ENCODE measurements at places on chromosomes 1 and 21.

- no peak for DNase-seq
Observed at GRCh38 chr1:2554621-2555387, 1.4 kb upstream of the TNFRSF14 start.

- no peak for DNase-seq
Observed at GRCh38 chr1:226455843-226456242, 48.0 kb upstream of the PARP1 start.

GRCh38 chr21:34113842-34114241 is 40.5 kb downstream of the MRPS6 start:
- no peak for DNase-seq

DNA sequence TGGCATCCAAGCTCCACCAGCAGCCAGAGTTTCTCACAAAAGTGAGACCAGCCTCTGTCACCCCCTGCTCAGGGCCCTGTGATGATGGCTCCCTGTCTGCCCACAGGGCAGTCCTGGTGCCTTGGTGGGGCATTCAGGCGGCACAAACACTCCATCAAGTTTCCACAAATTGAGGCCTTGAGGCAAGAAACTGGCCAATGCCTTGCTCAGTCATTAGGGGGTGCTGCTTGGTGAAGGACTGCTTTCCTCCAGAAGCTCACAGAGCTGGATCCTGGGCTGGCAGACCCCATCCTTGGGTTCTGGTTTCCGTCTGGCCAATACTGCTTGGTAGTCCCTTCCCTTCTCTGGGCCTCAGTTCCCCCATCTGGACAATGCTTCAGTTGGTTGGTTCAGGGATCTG is 12.5 kb upstream of the AHDC1 start:
- DNase-seq, result no peak

- no peak for DNase-seq
Observed at GRCh38 chr1:8563944-8564537, 246.1 kb downstream of the SLC45A1 start.

DNA sequence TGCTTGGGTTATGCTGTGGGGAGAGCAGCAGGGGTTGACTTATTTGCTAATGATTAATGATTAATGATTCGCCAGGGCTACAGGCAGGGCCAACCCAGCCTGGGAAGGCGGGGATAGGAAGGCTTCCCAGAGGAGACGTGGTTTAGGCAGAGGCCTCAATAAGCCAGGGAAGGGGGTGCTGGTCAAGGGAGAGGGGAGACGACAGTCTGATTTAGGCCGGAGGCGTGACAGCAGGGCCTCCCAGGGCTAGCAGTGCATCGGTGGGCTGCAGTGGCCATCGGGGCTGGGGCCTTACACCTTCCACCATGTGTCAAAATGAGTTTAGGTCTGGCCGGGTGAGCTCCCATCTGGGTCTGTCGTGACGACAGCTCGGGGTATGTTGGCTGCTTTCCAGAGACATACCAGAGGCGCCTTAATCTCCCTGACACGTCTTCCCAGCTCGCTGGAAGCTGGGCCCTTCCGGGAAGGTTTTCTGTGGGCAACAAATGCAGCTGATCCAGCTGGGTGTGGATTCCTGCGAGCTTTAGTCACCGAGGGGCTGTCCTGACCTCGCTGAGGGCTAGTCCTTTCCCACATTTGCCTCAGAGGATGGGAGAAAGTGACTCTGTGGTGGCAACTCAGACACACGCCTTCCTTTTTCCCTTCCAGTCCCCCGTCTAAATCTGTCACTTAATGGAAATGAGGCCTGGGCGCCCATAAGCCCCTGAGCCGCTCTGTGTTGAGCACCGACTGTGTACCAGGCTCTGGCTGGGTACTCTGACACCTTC is 3.7 kb upstream of the SLC1A7 start:
- no peak for DNase-seq

GRCh38 chr1:25863486-25864262 is 4.4 kb upstream of the AUNIP start:
- no peak for DNase-seq

DNA sequence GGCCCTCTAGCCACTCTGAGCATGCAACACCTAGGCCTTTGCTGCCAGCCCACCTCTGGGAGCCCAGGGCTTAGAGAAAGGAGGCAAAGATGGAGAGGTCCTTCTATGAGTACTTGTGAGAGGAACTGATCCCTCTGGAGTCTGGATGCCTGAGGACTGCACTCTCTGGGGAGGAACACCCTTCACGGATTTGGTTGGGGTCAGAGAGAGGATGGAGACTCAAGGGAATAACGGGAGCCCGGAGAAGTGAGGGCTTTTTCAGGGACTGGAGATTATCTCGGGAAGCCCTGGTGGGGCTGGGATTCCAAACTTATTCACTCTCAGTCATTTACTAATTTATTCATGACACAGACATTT is 413 bp upstream of the C1orf232 start:
- DNase-seq, result no peak

GRCh38 chr1:215400741-215401140 is 166.4 kb upstream of the KCTD3 start:
- DNase-seq, result no peak

DNA sequence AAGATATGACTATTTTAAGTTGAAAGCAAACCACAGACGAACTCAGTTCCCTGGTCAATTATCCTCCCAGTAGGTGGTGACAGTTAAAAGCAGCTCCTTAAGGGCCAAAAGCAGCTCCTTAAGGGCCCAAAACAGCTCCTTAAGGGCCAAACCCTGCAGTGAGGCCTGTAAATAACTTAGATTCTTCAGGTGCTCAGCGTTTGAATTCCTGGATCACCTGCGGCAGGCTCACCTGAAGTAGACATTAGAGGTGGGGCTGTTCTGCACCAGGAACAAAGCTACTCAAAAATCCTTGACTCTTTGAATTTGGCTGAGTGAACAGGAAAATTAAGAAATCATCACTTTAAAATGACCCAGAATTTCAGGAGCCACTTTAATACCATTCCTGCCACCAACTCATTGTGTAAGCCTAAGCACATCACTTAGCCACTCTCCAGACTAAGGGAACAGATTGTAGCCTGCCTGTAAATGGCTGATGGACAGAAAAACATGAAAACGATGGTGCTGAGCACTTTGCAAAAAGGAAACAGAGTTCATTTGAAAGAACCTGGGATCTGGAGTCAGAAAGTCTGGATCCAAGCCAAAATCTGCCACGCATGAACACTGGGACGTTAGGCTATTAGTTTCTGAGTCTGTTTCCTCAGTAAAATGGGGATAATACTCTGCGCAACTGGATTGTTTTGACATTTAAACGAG is 126.9 kb downstream of the LRIG2 start:
- DNase-seq, result no peak

- no peak for DNase-seq
Observed at GRCh38 chr21:30628109-30628508, 6.9 kb upstream of the KRTAP20-2 start.

- DNase-seq, result no peak
Observed at GRCh38 chr1:179337288-179337687, 28.5 kb upstream of the AXDND1 start.

DNA sequence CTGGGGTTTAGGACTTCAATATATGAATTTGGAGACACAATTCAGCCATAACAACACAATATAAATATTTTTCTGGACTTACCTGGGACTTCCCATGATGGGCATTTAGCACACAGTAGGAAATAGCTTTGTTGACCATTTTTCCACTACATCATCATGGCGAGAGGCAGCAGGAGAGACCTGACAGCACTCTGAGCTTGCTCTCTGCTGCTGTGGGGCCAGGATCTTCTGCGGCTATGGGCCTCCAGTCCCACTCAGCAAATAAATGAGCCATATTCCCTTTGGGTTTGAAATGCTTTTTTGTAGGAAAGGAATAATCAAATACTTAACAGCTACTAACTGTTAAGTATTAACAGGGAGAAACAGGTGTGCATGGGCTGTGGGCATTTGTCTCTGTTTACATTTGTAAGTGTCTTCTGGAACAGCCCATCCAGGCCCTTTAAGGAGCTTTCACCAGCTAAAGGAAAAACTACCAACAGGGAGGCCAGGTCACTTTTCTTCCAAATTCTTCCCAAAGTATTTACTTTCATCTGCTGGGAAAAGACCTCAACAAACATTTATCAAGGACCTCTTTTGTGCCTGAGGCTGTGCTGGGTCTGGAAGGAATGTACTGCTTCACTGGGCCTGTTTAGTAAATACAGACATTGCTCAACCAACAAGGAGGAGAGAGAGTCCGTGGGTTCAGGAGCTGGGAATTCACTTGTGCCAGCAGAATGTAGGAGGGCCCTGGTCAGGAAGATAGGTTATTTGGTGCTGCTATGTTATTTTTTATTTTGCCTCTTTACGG is 133.2 kb downstream of the LRIG2 start:
- DNase-seq, result no peak

DNA sequence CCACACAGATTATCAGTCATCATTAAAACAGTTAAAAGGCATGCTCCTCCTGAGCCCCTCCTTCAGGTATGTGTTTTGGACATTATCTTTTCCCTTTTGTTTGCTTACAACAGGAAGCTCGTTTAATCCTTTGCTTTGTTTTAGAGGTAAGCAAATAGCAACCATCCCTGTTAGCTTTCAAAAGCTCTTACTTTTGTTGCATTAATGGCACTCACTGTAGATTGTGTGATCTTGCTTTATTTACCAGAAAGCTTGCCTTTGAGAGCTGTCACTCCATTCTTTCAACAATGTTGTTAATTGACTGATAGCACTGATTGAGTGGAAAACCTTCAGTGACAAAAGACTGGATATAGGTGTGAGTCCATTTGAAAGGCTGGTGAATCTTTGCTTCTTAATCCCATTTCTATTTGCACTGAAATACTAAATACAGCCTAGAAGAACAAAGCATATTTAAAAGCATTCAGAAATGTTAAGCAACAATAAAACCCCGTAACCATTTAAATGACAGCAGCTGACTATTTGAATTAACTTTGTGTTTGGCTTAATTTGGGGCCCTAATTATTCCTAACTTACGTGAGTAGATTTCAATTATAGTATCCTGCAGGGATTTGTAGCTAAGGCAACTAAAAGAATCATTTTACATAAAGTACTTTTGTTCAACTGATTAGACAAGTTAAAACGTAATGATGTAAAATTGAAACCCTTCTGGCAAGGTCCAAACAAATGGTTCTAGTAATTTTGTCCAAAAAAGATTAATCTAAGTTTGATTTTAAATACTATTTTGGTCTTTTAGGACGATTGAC is 48.3 kb downstream of the ADGRL2 start:
- peak; percentile 97 for DNase-seq

- no peak for DNase-seq
Observed at GRCh38 chr1:89302697-89303332, 30.2 kb upstream of the GBP5 start.

- no peak for DNase-seq
Observed at GRCh38 chr1:92784021-92784638, 778 bp downstream of the EVI5 start.

- no peak for DNase-seq
Observed at GRCh38 chr1:151549199-151549598, 9.1 kb downstream of the TUFT1 start.

DNA sequence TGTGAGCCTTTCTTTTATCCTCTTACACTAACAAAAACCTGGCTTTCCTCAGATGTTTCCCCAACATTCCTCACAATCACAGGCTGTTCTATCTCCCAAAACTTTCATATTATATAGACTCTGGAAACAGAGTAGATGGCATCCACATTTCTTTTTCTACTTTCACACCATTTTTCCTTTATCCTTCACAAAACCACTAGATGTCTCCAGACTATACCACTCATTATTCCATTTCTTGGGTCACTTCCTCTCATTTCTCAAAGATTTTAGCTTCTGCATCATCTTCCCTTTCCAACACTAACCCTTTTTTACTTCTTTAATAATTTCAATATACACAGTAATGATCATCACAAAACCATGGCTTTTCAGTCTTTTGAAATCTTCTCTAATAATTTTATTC is 286.0 kb upstream of the DEPDC1 start:
- no peak for DNase-seq

- no peak for DNase-seq
Observed at GRCh38 chr21:44614161-44614631, 2.3 kb downstream of the KRTAP10-8 start.

- DNase-seq, result no peak
Observed at GRCh38 chr1:175947771-175948170, 204.4 kb upstream of the TNR start.

GRCh38 chr21:40235528-40235927 is 368.3 kb downstream of the PCP4 start:
- DNase-seq, result peak; percentile 35

- peak; percentile 78 for DNase-seq
Observed at GRCh38 chr1:95685081-95685480, 451.1 kb downstream of the RWDD3 start.

DNA sequence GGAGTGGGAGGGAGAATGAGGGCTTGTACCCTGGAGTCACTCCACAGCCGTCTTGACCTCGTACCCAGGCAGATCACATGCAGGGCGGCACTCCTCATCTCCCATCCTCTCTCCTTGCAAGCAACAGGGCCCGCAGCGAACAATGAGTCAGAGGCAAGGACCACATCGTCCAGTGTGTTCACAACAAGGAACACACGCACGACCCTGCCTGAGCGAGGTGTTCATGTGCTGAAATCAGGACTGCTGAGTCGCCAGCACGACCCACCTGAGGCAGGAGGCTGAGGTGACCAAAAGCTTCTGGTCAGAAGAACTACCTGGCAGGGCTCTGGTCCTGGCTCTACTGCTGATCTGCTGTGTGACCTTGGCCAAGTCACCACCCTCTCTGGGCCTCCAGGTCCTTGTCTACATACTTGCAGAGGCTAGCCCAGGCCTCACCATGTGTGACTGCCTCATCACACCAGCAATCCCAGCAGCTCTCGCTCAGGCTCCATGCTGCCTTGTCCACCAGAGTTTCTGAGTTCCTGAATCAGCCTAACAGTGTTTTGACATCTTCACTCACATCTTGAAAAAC is 78.0 kb downstream of the SSBP3 start:
- no peak for DNase-seq

GRCh38 chr1:79497193-79497773 is 490.8 kb upstream of the ADGRL4 start:
- DNase-seq, result peak; percentile 9

GRCh38 chr1:185789501-185790193 is 55.5 kb downstream of the HMCN1 start:
- no peak for DNase-seq

DNA sequence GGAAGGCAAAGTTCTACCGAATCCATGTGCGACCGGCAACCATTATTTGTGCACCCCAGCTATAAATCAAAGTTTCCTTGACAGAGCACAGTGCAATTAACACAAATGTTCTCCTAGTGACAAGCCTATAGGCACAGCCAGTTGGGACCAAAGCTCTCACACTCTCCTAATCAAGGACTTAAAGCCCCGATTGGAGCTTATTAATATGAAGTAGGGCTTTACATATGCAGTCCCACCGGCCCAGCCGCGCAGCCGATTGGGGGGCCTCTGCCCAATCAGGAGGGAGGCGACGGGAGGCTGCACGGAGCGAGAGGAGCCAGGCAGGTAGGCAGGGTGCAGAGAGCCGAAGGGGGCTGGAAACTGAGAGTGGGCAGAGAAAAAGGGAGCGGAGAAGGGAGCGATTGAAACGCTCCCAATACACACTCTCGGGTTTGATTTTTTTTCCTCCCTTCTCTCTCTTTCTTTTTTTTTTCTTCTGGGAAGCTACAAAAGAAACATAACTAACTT is at the start of gene ESRRG:
Gene ESRRG, minus strand, starts transcription at position 156 of the 507 bp plus-strand sequence. Its CDS starts 130 bp downstream, at position 26.
- peak; percentile 99 for DNase-seq

GRCh38 chr1:88773540-88774150 is 89.6 kb downstream of the PKN2 start:
- no peak for DNase-seq

Measured in NCI-H1436 (cell line).